HL-60 (cell line): ENCODE measurements at places on chromosomes 13 and 19.

DNA sequence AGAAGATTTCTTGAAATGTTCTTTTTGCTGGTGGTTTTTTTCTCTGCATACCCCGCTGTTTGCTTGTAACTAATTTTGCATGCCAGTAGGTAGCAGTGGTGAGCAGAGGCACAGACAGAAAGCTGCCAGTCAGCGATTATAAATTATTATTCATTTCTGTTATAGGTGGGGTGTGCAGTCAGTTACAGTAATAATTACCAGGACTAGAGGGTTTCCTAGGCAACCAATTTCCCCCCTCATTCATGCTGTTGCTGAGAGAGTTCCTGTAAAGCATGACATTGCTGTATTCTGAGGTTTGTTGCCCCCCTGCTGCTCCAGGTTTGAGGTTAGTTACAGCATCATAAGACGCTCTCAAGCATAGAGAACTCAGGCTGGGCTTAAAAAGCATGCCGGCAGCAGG, 104.5 kb downstream of the URI1 start:
- DNase-seq: no peak

DNA sequence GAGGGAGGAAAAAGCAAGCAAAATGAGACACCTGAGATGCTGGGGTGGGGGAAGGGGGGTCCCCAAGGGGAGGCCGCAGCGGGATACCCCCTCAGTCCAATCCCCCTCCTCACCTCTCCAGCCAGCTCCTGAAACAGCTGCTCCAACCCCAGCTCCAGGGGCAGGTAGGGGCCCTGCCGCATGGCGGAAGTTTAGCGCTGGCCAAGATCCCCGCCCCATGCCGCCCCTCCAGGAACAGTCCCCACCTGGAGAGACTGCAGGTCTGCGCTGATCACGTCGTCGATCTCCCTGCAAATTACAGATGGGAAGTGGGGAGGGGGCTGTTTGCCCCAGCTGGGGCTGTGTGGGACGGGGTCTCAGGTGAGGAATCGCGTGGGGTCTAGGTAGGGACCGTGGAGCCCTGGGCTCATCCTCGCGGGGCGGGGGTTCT, 9.0 kb downstream of the CAPN12 start:
- no peak for DNase-seq

DNA sequence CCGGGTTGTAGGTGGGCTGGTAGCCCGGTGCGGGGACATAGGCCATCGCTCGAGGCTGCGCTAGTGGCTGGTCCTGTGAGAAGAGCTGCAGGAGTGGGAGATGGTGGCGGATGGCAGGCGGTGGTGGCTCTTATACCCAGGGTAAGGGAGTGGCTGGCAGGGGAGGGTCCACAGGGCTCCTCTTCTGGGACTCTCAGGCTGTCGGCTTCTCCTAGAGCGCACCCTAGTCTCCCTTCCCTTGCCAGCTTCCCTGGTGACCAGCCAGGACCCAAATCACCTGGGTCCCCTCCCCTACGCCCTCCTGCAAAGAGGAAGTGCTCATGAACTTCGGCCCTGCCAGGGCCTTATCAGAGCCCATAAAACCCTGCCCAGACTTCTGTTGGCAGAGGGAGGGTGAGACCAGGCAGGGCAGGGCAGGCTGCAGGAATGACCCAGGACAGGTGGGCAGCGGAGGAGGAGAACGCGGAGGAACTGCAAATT, at the start of gene LGALS4:
Gene LGALS4, minus strand, starts transcription at position 105 of the 480 bp plus-strand sequence. Its CDS starts 59 bp downstream, at position 46.
- DNase-seq: no peak

DNA sequence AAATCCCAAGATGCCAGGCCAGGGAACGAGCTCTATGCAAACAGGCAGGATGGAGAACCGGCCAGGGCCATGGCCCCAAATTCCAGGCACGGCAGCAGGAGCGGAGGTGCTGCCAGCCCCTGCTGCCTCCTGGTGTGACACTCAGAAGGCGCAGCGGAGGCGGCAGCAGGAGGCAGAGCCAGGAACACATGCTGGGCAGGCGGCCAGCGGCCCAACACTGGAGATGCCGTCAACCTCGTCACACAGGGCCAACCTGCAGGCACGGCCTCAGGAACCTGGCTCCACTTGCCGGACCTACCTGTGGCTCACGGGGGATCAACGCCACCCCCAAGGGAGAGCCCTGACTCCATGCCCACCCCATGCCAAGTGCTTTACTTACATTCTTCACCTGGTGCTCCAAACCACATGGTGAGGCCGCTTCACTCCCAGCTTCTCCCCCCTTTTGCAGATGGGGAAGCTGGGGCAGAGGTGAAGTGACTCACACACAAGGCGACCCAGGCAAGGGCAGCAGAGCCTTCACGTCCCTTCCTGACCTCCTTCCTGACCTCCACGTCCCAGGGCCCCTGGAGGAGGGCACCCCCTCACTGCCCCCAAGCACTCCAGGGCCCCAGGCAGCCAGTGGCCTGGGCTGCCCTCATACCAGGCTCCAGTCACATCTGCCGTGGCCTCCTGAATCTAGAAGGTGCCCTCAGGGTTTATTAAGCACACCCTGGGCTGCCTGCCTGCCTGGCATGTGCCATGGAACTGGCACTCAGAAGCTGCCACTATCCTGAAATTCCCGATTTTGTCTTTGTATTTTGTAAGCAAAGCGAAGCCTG, 43.5 kb downstream of the GGACT start:
- DNase-seq: no peak

DNA sequence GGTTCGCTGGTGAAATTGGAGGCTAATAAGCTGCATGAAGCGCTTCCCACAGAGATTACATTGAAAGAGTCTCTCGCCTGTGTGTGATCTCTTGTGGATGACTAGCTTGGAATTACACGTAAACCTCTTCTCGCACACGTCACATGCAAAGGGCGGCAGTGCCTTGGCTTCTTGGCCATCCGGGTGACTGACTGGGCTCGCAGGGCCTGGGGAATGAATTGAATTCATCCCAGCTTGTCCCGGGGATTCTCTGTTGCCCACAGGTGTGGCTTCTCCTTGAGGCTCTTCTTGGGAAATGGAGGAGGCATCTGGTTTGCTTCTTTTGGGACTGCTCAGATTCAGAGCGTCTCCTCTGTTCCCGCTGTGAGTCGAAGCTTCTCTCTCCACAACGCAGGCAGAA, 19.8 kb downstream of the ZSCAN5C start:
- no peak for DNase-seq

DNA sequence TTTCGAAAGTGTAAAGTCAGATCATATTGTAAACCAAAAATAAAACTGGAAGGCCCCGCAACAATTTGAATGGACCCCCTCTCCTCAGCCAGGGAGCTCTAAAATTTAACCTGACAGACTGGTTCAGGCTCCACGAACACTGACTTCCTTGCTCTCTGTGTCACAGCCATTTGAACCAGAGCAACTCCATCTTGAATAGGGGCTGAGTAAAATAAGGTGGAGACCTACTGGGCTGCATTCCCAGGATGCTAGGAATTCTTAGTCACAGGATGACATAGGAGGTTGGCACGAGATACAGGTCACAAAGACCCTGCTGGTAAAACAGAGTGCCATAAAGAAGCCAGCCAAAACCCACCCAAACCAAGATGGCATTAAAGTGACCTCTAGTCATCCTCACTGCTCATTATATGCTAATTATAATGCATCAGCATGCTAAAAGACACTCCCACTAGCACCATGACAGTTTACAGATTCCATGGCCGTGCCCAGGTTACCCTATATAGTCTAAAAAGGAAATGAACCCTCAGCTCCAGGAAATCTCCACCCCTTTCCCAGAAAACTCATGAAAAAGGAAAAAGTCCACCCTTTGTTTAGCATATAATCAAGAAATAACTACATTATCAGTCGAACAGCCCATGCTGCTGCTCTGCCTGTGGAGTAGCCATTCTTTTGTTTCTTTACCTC, 43.1 kb downstream of the RFXAP start:
- no peak for DNase-seq

- DNase-seq: no peak
Observed at GRCh38 chr13:69410761-69411160, 696.9 kb upstream of the ATXN8OS start.

DNA sequence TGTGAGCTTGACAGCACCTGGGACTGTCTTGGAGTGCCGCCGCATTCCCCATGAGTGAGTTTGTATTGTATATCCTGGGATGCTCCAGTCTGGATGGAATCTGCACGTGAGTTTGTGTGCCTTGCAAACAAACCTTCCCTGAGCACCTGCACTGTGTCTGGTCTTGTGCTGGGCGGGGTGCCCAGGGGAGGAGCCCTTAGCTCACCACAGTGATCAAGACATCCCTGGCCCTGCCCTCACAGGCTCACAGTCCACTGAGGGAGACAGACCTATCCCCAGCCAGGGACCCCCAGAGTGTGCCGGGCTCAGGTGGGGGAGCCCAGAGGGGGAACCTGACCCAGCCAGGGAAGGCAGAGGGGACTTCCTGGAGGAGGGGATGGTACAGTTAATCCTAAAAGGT, 1.7 kb upstream of the BCAM start:
- DNase-seq: no peak

DNA sequence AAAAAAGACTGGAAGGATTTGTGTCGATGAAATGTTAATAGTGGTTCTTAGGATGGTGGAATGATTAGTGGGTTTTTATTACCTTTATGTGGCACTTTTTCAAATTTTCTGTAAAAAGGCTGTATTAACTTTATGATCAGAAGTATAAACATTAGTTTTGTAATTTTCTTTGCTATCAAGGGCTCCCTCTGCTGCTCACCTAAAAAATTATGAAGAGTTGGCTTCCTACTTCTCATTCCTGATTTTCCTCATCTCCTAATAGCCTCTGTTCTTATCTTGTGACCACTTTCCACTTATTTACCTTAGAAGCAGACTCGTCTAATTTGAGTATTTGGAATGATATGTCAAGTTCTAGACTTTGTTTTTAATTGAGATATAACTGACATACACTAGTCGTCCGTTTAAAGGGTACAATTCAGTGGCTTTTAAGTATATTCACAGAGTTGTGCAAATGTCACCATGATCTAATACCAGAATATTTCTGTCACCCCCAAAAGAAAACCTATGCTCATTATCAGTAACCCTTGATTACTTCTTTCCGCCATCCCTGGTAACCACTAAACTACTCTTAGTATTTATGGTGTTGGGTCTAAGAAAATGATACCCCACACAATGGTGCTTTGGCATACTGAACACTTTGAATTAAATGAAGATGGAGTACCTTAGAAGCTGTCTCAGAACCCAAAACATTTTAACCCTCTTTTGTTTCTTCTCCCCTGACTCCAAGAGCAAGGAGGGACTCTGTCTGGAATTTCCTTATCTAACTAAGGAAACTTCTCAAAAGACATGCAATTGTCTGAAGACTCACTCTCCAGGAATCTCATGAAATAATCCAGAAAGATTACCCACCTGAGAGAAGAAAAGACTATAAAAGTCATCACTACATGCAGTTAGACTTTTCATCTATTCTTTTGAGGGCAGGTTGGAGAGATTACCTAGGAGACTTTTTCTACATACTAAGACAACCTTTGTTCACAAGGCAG, 311.3 kb downstream of the DLEU7 start:
- DNase-seq: no peak
